ENCODE measurements at places on chromosomes 11 and 22. TPM values are rescaled to one million over a fixed set of nuclear protein-coding genes. Genes with fewer than 3 reads are reported as not detected.

- peak; percentile 93 for DNase-seq
These were observed 46.2 kb downstream of the FAM83F start for GRCh38 chr22:40040927-40041326.

DNA sequence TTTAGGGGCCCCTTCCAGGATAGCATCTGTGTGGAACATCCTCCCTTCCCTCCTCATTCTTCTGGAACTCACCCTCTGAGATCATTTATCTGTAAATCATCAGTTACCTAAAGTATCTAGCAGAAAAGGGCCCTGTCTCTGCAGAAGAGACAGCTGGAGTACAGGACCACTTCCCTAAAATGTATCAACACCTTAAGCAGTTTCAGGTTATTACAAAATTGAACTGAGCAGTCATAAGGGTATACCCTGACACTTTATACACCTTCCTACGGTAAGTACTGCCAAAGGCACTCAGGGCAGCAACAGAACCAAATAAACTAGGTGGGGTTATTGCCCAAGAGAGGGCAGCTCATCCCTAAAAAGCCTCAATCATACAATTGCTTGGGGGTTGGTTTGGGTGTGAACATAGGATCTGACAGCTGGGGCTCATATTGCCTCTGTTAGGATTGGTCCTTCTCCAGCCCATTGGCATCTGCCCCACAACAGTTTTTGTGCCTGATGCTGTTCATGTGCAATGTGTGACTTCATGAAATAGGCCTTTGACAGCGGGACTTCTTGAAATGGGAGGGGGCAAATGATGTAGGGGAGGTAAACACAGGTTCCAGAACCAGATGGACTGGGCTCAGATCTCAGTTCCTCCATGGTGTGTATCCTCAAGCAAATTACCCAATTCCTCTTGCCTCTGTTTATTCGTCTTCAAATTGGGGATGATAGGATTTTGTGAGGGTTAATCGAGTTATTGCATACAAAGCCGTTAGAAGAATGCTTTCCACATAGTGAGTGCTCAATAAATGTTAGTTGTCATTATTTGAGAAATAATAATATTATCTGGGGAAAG, 2.9 kb downstream of the POU2AF3 start:
- DNase-seq, result no peak

DNA sequence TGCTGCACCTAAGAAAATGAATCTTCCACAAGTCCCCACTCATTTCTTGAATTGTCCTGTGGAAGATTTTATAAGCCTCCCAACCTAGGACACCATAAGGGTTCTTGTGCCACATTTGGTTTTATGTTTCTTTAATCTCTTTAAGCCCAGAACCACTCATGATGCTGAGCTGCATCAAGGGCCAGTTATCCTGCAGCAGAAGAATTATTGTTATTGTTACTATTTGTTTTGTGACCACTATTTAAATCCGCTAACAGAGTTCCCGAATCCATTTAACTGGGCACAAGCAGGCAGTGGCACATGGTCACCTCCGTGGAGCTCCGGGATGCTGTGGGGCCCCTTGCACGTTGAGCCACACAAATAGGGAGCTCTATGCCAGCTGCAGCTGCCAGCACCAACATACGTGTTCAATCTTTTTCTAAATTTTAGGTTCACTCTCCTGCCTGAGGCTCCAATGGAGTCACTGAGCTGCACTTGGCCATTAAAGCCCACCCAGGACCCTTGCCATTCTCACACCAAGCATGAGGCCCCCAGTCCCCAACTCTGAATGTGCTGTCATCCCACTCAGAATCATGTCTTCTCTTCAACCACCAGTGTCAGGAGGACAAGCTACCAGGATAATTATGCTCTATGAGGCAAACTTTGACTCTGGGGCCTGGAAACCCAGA, 60.6 kb downstream of the DGCR2 start:
- no peak for DNase-seq

Gene HBG2
- 2,457 TPM for total RNA-seq

Gene ART1
- total RNA-seq, result not detected

DNA sequence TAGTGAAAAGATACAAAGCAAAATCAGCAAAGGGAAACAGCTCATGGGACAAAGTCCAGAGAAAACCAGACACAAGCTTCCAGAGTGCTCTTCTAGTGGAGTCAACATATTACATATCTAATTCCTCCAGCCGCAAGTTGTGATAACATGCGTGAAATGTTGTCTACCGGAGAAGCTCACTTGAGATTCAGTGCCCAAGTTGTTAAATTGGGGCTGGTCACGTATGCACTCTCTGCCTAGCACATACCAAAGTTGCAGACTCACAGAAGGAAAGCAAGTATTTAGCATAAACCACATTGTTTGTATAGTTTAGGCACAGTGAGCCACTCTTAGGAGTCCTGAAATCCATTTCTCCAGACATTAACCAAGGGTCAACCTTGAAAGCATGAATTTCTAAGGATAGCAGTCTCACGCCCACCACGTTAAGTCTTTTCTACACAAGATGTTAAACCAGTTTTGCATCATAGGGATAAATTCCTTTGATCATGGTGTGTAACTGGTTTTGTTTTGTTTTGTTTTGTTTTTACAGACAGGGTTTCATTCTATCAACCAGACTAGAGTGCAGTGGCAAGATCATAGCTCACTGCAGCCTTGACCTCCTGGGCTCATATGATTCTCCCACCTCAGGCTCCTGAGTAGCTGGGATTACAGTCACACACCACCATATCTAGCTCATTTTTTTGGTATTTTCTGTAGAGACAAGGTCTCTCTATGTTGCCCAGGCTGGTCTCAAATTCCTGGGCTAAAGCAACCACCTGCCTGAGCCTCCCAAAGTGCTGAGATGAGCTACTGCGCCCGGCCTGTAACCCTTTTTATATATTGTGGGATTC, 39.5 kb upstream of the EP300 start:
- DNase-seq, result peak; percentile 41

- DNase-seq, result no peak
These were observed 47.1 kb downstream of the MTNR1B start for GRCh38 chr11:93016595-93016994.

GRCh38 chr11:33317662-33318061, 60.5 kb downstream of the HIPK3 start:
- no peak for DNase-seq

DNA sequence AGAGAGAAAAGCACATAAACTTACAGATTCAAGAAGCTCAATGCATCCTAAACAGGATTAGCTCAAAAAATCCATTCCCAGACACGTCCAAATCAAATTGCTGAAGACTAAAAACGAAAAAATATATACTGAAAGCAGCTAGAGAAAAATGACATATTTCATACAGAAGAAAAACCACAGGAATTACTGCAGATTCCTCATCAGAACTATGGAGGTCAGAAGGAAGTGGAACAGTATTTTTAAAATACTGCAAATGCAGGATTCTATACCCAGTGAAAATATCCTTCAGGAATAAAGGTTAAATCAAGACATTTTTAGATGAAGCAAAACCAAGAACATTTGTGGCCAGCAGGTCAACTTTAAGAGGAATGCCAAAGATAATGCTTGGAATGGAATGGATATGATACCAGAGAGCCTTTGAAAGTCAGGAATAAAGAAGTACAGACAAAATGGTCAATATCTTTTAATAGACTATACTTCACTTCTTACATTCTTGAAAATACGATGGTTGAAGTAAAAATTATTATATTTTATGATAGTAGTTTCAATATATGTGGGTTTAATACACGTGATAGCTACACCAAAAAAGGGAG, 352.9 kb downstream of the CTTN start:
- no peak for DNase-seq

Data from urinary bladder (tissue), 4 donors.